ENCODE measurements at places on chromosomes 4 and X.

- no peak for DNase-seq
These were observed 143.5 kb downstream of the GALNTL6 start for GRCh38 chr4:171956678-171957077.

DNA sequence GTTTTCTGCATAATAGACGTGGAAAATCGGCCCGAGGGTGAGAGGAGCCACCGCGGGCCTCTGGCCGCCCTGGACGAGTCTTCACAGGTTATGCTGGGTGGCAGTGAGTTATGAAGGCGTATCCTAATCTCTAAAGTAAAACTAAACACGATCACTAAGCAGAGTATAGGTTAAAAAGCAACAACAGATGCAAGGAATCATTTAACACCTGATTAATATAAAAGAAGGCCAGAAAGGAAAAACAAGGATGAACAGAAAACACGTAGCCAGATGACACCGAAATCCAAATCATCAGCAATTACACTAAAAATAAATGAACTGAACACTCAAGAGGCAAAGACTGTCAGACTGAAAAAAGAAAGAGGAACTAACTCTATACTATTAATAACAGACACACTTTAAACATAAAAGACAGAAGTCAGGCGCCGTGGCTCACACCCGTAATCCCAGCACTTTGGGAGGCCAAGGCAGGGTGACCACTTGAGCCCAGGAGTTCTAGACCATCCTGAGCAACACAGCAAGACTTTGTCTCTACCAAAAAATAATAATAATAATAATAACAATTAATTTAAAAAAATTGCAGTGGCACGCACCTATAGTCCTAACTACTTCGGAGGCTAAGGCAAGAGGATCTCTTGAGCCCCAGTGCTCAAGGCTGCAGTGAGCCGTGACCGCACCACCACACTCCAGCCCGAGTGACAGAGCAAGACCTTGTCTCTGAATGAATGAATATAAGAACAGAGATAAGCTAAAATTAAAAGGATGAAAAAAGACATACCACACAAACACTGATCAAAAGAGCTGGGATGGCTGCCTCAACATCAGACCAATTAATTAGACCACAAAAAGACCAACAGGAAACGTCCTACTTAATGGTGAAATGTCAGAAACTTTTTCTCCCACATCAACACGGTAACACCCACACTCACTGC is 30.0 kb downstream of the CTBP1 start:
- peak; percentile 44 for DNase-seq

- DNase-seq = no peak
These were observed 56.1 kb downstream of the SLC9A6 start for GRCh38 chrX:136041254-136041812.

GRCh38 chrX:51955200-51955599 is 61.8 kb downstream of the MAGED1 start:
- no peak for DNase-seq

DNA sequence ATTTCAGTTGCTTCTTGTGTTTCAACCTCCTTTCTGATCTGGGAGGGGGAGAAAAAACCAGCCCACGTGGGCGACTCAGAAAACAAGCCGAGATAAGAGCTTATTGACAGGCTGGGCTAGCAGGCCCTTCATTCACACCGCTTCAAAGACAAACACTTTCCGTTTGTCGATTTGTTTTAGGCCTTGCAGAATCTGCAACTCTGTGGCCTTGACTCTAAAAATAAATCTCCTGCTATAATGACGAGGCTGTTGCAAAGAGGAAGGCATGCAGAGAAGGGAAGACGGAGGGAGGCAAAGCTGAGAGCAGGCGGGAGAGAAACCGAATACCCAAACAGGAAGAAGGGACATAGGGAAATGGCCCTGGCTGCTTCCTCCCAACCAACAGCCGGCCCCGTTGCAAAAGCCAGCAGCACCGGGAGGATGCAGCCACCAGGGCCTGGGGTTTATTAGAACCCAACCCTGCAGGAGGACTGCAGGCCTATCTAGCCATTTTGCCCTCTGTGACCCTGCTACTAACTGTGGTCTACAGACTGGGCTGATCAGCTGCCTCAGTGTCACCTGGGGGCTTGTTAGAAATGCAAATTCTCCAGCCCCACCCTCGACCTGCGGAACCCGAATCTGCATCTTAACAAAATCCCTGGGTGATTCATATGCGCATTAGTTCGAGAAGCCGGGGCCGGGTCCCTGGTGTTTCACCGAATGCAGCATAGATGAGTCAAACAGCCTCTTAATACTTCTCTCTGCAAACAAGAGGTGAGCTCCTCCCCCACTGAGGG is 325.5 kb downstream of the BCOR start:
- peak; percentile 82 for DNase-seq

- DNase-seq = no peak
These were observed 13.8 kb upstream of the PAGE5 start for GRCh38 chrX:55206162-55206941.

DNA sequence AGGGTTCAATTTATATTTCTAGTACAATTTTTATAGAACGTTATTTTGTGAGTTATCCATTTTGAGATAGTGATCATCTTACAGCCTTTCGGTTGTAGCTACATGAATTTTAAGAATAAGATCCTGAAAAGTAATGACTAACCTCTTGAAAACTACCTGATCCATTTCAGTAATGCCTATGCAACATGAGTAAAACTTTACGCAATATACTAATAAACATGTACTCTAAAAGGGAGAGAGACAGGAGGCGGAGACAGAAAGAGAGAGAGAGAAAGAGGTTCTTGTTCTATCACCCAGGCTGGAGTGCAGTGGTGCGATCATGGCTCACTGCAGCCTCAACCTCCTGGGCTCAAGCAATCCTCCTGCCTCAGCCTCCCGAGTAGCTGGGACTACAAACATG is 816.1 kb downstream of the CCSER1 start:
- DNase-seq = no peak

DNA sequence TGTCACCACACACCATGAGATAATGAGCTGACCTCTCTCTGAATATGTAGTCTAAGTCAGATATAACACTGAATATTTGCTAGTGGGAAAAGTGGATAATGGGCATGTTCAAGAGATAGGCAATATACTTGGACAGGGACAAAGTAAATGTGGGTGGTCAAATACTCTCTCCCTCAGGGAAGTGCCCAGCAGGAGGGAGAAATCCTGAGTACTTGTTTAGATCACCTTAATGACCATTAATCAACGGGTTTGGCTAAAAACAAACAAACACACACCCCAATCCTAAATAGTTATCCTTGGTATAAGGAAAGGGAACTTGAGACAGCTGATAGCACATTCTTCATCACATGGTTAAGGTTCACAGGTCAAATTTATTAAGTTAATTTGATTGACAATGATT is 933.5 kb downstream of the C4orf33 start:
- DNase-seq = no peak

DNA sequence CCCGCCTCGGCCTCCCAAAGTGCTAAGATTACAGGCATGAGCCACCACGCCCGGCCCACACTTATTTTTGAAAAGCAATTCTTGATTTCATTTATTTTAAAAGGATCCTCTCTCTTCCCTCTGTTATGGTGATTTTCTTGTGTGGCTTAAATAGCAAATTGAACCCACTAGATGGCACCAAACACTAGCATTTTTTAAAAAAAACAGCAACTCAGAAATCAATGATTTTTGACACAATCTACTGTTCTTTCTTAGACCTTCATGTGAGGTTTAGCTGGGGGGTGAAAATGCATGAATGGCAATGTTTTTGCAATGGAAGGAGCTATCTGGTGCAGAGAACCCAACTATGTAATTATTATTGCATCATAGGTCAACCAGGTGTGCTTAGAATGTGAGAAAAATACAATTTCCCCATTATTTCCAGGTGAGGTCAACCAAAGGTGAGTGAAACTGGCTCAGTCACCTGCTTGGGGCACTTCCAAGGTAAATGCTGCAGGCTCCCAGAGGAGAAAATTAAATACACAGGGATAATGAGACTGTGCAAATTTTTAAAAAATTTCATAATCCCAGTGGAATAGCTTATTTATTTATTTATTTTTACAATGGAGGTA is 226.7 kb upstream of the PRKX start:
- DNase-seq = no peak

- peak; percentile 82 for DNase-seq
These were observed 57.5 kb downstream of the TEC start for GRCh38 chr4:48212165-48212564.

GRCh38 chr4:6327220-6327917 is 57.7 kb downstream of the WFS1 start:
- DNase-seq = peak; percentile 71

DNA sequence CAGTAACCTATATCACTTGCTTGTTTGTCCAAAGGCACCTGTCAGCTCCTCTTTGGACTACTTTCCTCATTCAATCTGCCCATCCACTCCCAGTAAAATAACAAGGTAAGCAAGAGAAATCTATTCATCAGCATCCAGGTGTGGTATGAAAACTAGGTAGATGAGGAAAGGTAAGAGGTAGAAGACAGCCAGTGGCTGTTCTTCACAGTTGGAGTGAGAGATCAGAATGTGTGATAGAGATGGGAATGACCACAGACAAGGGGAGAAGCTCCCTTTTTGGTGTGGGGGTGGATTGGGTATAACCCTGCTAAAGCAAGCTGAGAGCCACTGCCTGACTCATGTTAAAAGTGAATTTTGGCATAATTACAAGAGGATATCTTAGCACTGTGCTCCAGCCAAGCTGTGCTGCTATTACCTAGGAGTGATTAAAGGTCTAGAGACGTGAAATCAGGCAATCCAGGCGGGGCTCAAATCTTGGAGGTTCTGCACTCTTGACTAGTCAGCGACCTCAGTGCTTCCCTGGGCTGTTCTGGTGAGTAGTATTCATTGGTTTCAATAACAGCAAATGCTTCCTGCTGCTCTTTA is 28.1 kb upstream of the RASL11B start:
- no peak for DNase-seq

DNA sequence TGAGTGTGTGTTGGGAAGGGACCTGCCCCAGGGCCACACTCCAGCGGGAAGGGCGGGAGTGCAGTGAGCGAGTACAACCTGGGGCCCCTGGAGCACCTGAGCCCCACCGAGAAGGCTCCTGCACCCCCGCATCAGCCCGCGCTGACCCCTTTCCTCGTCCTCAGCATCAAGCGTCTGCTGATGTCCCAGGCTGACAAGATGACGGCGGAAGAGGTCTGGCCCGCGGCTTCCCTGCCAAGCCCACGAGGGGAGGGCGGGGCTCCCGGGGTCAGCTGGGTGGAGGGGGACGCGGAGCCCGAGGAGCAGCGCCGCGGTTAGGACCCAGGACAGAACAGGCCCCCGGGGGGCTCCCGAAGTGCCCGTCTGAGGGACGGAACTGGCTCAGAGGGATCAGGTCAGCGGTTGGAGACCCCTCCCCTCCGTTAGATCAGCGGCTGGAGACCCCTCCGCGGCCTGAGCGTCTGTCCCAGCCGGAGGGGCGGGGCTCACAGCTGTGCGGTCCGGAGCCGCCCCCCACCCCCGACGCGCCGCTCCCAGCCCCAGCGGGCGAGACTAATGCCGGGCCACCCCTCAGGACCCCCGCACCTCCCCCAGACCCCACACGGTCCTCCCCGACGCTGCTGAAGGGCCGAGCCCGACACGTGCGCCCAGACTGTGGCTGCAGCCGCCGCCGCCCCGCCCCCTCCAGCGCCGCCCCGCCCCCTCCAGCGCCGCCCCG is 6.7 kb downstream of the MYL5 start:
- DNase-seq = peak; percentile 13

DNA sequence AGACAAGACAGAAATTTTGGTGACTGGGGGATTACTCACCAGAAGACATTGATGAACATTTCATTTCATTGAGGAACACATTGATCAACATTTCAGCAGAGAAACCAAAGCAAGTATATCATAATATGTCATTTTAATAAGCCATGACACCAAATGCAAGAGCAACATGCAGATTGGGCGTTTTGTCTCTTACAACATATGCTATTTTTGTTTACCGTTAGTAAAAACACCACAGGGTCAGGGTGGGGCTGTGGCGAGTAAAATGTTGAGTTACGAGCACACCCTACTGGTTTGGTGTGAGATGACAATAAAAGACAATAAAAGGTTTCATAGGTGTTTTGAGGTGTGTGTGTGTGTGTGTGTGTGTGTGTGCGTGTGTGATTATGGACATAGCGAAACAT is 294.5 kb downstream of the PDGFC start:
- peak; percentile 14 for DNase-seq

DNA sequence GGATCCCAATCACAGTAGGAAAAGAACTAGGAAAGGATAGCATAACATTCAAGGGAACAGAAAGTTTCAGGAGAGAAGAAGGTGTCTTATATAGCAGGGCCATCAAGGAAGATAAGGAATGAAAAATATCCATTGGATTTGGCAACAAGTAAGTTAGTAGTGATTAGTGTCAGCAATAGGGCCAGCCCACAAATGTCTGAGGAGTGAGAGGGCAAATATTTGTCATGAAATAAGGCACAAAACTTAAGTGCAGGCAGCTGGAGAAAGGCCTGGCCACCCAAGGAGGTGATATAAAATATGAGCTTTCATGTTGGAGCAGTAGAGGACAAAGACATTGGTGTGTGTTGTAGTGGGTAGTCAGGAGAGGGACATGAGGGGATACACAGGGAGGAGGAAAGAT is 132.1 kb downstream of the COL4A6 start:
- DNase-seq = no peak

GRCh38 chr4:26455571-26455970 is 34.7 kb downstream of the CCKAR start:
- DNase-seq = no peak

DNA sequence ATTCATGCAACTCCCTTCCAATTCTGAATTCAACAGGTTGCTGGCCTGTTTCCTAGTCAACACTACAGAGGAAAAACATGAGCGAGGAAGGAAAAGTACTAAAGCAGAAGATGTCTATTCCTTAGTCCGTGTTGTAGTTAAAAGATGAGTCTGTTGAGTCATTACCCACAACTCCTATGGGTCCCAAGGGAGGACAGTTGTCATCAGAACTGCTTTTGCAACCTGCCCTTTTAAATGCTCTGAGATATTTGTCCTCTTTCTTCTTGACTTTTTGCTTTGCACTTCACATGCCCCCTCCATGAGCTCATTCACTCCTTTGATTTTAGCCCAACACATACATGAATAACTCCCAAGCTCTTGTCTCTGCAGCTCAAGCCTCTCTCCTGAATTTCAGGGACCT is 119.2 kb downstream of the CORIN start:
- DNase-seq = peak; percentile 12

DNA sequence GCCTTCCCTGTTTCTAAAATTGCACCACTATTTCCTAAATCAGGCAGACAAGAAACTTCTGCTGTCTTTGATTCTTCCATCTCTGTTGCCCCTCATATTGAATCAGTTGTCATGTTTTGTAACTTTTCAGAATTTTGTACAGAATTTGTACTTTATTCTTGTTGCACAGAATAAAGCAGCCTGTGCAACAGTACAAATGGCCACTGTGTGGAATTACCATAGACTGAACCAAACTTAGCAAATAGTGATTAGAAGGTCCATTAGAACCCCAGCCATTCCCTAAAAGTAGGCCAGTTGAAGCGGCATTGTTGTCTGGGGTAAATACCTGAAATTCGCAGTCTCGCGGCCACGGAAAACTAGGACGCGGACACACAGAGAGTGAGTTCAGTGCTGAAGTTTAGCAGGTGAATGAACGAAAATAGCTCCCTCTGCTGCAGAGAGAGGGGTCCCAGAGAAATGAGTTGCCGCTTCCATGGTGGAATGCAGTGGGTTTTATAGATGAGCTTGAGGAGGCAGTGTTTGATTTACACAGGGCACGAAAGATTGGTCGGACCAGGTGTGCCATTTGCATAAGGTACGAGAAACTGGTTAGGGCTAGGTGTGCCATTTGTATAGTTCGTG is 71.8 kb downstream of the C4orf33 start:
- DNase-seq = no peak

GRCh38 chr4:175297965-175298565 is 379.9 kb downstream of the ADAM29 start:
- DNase-seq = no peak

GRCh38 chr4:150573534-150573933 is 8.4 kb upstream of the MAB21L2 start:
- DNase-seq = no peak

Measured in HL-60 (cell line).